CMK (cell line): ENCODE measurements at places on chromosomes 5 and 9.

DNA sequence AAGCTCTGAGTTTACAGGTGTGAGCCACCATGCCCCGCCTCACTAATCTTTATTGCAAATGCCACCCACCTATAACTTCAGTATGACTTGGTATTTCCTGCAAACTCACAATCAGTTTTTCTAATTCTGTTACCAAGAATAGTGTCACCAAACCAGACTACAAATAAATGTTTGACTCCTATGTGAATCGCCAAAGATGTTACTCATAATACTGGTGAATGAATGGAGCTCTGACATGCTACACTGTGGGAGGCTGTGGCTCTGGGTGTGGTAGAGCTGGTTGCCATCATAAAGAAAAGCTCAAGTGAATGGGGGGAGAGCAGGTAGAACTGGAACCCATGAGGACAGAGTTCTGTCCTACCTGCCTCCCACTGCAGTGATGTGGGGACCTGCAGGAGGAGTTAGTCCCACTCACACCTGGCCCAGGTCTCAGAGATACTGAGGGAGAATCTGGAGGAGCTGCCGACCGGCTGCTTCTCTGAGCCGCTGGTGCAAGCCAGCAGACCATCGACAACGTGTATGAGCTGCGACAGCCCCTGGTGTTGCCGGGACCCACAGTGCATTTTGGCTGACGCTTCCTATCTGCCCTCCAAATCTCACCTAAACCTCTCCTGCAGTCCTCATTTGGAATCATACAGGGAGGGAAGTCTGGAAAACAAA, 95.7 kb downstream of the ENTREP1 start:
- no peak for DNase-seq

- DNase-seq, result no peak
Measured at GRCh38 chr9:32723789-32724325, 59.5 kb upstream of the TMEM215 start.

DNA sequence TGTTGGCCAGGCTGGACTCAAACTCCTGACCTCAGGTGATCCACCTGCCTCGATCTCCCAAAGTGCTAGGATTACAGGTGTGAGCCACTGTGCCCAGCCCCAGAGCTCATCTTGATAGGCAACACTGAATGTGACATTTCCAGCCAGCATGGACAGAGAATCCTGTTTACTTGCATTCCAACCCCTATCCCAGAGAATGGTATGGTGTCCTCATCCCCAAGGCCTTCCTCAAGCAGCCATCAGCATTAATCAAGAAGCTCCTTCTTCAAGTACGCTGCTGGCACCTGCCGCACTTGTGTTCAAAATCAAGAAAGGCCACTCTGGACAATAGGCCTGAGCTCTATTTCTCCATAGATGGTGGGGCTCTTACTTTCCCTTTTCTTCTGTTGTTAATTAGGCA, 40.2 kb downstream of the STARD4 start:
- DNase-seq, result no peak

DNA sequence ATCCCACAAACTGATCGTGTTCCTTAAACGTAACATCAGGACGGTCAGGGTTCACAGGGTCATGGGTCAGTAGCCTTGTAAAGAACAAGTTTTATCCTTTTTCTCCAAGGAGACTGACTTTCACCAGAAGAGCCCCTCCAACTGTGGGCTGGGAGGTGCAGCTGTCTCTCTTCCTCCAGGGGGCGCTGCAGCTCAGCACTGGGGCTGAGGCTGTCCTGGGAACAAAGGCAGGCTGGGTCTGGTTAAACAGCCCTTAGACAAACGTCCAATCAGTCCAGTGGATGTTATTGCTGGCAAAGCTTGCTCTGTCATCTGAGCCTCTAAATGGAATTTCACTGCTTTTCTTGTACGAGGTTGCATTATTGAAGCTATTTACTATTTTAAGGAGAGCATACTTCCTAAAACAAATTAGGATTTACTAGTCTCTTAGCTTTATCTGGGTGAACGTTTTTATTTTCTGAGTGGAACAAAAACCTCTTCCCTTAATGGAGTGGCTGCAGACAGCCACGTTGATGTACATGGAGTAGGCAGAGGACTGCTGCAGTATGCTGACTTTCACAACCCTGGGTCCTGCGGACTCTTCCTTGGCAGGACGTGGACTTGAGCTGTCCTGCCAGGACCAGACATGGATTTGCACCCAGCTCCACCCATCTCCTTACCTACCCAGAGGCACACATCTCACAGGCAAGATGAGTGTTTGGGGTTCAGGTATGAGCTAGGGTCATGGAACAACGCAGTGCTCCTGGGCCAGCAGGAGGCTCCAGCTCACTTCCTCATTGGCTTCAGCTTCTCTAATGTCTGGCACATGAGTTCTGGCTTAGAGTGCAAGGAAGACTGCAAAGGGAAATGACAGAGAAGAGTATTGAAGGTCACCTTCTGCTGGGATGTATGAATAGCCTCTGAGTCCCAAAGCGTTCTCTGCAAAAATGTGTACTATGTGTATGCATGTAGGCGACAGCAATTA, 7.8 kb downstream of the EXOSC2 start:
- no peak for DNase-seq

GRCh38 chr5:94702729-94703128, 84.3 kb downstream of the SLF1 start:
- DNase-seq, result no peak

GRCh38 chr5:5755888-5756287, 333.4 kb downstream of the ICE1 start:
- DNase-seq, result no peak
